ENCODE measurements at places on chromosomes 5 and 9.

DNA sequence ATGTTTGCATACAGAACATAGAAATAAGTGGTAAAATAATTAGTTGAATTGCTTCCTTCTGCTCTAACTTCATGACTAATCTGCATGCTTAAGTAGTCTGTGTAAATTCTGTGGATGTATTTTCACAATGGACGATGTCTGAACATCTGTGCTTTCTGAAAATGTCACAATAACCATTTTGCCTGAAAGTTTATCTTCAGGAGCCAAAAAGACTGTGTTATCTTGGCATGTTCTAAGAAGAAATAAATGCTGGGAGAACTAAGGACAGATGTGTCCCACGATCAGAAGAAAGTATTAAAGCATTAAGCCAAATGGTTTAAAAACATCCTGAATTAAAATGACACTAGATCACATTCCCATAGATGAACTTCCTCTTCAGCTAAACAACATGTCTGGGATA is 397.6 kb downstream of the SPOCK1 start:
- no peak for DNase-seq

DNA sequence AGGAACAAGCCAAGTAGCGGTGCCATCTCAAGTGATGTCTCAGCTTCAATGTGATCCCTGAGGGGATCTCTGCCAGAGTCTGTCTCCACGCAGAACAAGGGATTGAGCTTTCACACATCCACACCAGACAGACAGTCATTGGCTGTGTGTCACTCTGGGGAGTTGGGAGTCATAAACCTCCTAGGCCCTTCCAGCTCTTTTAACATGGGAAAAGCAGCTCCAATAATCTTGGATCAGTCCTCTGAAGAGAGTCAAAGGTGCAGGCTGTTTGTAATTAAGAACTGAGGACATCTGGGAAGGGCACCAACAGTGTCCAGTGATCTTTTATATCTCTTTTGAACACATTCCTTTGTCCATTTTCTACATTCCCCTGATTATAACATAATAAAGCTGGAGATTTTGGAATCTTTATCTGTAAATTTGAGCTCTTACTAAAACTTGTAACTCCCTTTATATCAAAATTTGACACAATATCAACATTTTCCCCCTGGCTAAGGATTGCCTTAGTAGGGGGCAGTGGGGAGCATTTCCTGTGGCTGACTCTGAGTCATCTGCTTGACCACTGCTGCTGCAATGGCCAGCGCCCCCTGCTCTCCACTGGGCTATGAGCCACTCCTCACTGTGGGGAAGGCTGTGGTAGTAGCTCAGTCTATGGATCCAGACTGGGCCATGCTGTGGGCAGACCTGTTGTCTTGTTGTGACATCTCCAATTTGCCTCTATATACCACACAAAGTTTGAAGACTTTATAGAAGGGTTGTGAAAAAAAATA is 284.4 kb downstream of the OSTF1 start:
- no peak for DNase-seq

- DNase-seq = no peak
Measured at GRCh38 chr5:52419357-52419756, 368.4 kb upstream of the ITGA1 start.

DNA sequence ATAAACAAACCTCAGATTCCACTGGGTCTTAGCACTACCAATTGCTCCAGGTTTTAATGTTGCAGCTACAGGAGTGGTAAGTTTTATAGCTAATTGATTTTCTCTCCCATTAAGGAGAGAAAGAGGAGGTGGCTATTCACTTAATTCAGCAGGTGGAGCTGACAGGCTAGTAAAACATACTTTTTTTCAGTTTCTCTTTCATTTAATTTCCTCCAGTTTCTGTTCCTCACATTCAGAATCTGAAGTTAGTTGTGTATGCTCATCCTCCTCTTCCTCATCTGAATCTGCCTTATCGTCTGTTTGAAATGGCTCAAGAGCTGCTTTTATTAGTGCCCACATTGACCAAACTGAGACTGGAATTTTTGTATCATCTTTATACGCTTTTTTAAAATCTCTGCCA is 98.0 kb downstream of the PLPPR1 start:
- no peak for DNase-seq
